Effector CD4-positive, alpha-beta T cell (primary cell): ENCODE measurements at places on chromosomes 7 and 10.

DNA sequence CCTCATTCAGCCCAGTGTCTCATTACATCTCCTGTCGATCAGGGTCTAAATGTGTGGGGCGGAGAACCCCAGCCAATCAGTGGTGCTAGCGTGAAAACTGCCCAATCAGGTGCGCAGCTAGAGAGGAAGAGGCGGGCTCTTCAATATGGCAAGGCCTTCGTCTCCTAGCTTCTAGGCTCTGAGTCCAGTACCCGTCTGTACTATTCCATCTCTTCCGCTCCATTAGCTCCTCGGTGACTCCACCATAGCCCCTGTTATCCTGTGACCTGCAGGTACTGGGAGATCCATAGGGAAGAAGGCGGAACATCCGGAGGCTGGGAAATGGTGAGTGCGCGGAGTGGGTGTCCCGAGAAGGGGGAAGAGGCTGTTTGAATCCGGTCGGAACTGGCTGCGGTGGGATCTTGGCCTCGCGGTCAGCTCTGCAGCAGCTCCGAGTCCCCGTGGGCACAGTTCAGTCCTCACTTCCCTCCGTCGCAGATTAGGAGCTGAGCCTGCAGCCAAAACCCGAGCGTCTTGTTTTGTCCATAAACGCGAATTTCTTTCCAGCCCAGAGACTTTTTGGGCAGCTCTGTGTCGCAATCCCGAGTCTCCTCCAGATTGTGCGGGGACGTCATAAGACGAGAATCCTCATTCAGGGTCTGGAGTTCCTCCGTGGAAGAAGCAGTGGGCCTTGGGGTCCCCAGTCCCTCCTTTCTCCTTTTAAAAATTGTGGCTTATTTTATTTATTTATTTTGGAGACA lies at the start of gene ZNF727:
Gene ZNF727 (plus strand): TSS at position 134 of the 740 bp plus-strand sequence. CDS start 188 bp downstream, at position 322.
- DNase-seq, result no peak

DNA sequence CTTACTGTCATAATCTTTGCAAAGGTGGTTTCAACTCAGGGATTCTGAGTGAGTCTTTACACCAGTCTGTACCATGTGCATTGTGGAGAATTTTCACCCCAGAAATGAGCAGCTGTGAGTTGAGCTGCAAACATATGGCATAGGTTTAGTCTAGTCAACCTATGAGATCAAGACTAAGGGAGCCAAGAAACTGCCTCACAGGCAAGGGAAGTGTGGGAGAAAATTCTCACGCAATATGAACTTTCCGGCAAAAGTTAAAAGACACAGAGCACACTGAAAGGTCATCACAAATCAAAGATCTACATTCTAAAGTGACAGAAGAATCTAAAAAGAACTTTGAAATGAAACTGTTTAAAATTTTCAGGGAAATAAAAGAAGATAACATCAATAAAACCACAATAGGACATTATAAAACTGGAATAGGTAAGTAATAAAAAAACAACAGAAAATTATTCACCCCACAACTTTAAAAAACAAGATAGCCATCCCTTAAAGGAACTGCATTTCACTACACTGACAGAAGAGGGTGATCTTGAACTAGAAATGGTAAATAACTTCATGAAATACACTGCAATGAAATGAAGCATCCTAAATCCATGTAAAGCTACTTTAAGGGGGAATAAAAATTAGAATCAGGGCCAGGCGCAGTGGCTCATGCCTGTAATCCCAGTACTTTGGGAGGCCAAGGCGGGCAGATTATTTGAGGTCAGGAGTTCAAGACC lies 63.5 kb downstream of the LGI1 start:
- DNase-seq, result no peak

GRCh38 chr10:99537989-99538917 lies 5.5 kb downstream of the NKX2-3 start:
- DNase-seq, result no peak

DNA sequence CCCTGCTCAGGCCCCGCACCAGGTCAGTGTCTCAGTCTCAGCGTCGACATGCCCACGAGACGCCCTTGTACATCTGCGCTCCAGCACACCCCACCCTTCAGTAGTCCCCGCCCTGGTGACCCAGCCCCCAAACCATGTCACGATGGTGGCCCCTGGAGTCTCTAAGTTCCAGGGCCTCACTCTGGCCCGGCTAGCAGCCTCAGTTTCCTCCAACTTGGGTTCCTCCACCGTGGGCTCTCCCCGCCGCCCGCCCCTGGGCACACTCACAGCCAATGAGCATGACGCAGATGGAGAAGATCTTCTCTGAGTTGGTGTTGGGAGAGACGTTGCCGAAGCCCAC lies 27.0 kb downstream of the KCNH2 start:
- no peak for DNase-seq
